ENCODE measurements at places on chromosomes 11 and 22.

DNA sequence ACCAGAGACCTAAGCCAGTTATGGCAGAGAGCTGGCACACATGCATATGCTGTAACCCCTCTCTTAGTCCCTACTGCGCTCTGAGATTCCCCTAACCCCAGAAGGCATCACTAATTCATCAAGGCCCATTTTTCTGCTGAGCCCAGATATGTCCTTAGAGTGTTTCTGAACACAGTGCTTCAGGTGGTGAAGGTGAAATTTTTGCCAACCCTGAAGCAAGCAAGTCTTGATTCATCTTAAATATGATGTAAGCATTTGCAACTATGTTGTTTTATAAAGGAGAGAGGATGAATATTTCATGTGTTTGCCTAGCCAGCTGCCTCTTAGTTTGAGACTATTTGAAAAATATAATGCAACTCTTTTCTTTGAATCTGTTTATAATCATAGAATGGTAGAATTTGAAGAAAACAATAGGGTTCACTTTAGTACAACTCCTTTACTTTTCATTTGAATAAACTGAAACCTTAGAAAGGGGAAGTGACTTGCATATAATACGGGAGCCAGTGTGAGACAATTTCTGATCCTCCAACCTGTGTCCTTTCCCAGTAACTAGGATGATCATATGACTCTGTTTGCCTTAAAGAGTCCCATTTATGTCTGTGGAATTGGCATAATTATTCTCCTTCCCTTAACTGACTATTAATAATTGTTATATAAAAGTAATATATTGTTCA lies 194.3 kb upstream of the MTNR1B start:
- no peak for DNase-seq

- DNase-seq, result no peak
Measured at GRCh38 chr22:42271906-42272305, 1.5 kb upstream of the TCF20 start.

- DNase-seq, result no peak
Measured at GRCh38 chr11:36608491-36609199, 10.6 kb upstream of the RAG2 start.

DNA sequence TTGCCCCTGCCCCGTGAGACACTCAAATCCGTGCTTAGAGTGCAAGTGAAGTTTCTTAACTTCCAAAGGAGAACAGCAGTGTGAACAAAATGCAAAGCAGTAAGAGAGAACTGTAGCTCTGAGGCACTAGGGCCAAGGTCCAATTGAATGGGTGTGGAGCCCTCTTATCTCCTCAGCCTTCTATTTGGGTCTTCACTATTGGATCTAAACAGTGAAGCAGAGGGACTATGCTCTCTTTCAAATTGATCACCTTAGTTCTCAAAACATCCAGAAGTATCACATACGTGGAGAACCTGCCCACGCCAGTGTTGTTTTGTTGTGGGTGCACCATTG lies 49.6 kb downstream of the C22orf31 start:
- DNase-seq, result no peak

DNA sequence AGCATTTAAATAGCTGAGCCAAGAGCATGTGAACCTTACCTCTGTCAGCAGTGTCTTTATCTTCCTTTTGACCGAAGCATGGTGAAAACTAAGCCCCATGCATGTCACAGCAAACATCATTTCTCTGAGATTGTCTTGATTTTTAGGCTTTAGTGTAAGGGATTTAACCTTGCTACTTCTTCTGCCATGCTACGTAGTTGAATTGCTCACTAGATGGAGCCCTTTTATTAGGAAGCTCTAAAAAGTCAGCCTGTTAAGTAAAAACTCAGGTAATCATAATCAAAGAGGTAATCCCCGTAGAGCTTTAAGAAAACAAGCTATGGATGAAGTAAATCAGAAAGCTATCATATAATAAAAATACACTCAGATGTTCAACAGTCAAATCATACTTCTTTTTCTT lies 149.5 kb downstream of the PGR start:
- no peak for DNase-seq

DNA sequence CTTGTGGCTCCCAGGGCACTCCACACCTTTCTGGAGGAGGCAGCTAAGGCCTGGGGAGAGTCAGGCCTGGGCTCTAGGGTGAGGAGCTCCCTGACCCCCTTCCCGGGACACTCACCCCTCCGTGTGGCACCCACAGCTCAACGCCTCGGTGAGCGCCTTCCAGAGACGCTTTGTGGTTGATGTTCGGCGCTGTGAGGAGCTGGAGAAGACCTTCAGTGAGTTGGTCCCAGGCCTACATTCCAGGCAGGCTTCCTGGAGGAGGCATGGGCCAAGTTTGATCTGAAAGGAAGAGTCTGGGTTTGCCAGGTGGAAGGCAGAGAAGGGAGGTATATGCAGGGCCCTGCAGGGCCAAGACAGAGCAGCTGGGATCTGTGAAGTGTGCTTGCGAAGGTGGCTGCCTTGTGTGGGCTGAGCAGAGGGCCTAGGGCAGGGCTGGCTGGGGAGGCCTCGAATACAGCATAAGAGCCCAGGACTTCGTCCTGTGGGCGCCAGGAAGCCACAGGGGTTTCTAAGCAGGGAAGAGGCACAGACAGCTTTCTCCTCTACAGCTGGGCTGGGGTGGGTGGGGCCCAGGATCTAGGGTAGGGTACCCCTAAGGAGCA lies 2.9 kb downstream of the TCIRG1 start:
- DNase-seq, result no peak

DNA sequence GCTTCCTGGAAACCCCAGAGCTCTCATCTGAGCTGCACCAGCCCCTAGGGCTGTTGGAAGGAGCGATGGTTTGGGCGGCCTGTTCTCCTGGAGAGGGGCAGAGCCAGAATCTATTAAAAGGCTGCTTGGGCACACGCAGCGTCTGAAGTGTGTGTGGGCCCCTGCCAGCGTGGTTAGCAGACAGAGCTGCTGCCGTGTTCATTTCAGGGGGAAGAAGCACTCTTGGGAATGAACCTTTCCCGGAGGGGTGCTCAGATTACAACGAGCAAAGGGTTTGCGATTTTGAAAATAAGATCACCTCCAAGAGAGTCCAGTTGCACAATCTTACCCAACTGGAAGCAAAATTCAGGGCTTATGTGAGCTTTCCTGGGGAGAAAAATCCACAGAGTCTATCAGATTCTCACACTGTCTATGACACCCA lies 12.9 kb downstream of the ANO1 start:
- DNase-seq, result no peak

DNA sequence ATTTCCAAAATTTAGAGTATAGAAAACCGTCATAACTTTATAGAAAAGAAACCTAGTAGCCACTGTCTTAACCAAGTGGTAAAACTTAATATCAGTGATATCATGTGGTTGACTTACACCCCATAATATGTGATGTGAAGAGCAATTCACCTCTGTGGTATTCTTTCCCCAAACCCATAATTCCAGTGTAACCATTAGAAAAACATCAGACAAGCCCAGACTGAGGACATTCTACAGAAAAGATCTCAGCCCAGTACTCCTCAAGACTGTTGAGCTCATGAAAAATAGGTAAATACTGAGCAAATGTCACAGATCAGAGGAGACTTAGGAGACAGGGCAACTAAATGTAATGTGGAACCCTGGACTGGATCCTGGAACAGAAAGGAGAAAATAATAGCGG lies 134.6 kb downstream of the PGR start:
- DNase-seq, result no peak

DNA sequence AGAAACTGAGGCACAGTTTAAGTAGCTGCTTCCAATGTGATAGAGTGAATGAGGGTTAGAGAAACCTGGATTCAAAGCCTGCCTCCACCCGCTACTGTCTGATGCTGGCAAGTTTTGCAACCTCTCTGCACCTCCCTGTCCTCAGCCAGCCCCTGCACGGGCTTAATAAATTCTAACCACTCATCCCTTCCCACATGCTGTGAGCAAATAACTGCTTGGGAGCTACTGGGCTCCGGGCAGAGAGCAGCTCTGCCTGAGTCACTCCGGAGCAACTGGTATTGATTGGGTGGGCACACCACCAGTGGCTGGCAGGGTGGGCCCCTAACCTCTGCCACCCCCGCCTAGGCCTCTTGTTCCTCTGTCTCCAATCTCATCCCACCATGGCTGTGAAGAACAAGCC lies 104.3 kb upstream of the SYT13 start:
- no peak for DNase-seq

DNA sequence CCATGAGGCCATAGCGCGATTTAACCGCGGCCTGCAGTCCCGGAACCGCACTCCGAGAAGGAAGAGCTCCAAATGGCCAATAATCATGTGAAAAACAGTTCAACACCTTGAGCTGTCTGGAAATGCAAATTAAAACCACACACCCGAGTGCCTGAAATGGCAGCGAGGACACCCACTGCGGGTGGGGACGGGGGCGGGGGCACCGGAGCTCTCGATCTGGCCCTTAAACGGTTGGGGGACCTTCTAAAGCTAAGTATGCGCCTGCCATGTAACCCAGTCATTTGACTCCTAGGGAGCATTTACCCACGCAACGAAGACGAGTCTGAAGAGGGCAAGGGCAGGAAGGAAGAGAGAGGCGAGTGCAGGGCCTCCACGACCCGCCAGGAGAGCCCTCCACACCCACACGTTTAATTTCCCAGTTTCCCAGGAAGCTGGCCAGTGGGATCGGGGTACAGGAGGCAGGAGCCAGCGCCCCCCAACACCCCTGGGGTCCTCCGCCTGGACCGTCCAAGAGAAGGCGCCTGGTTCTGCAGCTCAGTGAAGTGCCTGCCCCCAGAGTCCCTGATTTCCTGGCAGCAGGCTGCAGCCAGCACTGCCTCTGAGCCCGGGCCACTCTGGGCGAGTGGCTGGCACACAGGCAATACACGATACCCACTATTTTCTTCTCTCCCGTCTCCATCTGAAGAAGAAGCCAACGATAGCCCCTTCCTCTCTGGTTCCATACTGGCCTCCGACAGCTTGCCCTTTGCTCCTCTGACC lies 1.7 kb downstream of the TTLL8 start:
- no peak for DNase-seq

- peak; percentile 48 for DNase-seq
Measured at GRCh38 chr11:59097113-59097708, 9.8 kb upstream of the FAM111B start.

- DNase-seq, result no peak
Measured at GRCh38 chr11:93572171-93572570, 29.0 kb upstream of the SMCO4 start.

- DNase-seq, result no peak
Measured at GRCh38 chr11:11107076-11107723, 245.8 kb downstream of the CSNK2A3 start.

DNA sequence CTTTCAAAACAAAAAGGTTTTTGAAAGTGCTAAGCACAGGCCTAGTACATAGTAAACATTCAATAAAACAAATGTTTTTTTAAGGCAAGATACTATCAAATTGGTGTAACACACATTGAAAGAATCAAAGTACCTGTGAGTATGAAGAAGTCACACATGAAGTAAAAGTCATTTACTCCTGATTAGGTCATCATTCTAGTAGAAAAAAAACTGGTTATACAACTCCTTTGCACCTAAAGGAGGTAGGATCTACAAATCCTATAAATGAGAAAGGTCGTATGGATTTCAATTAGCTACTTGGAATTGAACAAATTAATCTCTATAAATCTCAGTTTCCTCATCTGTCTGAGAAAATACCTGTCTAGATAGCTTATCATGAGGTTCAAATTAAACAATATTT lies 80.8 kb downstream of the SIK3 start:
- no peak for DNase-seq

GRCh38 chr11:44943696-44944095 lies 7.0 kb downstream of the TP53I11 start:
- DNase-seq, result no peak

GRCh38 chr11:63520606-63521170 lies 14.8 kb downstream of the LGALS12 start:
- no peak for DNase-seq

GRCh38 chr11:104152941-104153505 lies 10.9 kb downstream of the PDGFD start:
- no peak for DNase-seq

DNA sequence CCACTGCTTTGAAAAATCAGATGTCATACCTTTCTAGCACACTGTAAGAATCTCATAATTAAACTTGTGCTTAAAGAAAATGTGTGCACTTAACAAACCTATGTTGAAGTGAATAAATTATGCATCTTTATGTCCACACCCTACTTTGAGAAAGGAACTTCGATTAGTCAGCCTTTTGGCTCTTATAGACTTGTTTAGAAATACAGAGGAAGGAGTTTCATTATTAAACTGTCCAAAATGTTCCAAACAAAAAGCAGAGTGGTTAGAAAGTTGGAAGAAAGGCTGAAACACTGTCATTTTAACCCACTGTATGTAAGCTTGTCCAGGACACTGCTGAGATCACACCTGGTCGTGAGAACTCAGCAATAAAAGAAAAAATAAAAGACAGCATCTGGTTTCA lies 863.2 kb upstream of the CHORDC1 start:
- no peak for DNase-seq

DNA sequence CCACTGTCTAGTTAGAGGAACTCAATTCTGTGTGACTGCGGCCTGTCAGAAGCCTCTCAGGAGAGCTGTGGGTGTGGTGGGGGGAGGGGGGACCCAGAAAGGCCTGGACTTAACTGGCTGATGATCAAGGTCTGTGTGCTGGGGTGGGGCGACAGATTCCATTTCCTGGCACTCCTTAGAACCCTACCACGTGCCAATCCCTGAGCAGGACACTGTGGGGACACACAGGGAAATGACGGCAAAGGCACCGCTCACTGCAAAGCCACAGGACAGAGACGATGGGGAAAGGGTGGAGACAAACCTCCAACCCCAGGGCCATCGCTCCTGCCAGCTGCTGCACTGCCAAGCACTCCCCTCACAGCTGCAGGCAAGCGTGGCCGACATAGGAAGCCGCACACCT lies 58.4 kb upstream of the BID start:
- DNase-seq, result no peak

DNA sequence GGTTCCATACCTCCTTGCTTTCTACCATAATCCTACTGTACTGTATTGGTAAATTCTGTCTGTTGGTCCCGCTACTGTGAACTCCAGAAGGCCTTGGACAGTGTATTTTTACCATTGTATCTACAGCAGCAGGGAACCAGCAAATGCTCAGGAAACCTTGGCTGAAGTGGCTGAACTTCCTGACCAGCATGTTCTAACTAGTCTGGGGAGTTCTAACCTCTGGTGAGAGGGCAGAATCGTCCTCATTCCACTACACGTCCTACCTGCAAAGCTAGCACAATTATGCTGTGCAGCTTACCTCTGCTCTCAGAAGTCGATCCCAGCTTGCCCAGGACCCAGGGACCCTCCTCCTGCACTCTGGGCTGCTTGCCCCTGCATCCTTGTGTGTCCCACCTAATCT lies 283.1 kb downstream of the TENM4 start:
- no peak for DNase-seq

Data from activated T-helper 1 cell treated with anti-CD3 and anti-CD28 coated beads, Interleukin-2, amount 50 U/mL, for 16 hours (primary cell).